ENCODE measurements at places on chromosomes 1 and 21.

DNA sequence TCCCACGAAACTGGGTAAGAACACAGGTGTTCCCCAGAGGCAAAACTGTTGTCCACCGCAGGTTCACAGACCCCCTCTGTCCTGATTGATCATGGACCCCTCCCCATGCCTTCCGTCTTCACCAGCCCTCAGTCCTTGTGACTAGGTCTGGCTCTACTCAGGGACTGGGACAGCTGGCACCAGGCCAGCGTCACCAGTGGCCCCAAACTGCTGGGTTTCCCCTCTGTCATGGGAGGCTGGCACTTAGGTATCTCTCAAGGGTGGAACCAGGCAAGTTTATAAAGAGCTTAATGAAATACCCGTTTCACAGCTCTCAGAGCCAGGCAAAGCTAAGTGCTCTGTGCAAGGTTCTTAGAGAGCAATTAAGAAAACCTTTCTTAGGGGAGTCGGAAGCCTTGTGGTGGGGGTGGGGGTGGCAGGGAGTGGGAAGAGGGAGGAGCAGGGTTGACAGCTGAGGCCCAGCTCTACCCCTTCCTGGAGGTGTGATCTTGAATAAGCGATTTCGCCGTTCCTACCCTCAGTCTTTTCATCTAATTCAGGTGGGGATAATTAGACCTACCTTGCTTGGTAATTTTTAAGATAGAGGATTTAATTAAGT, 35.0 kb upstream of the IFNLR1 start:
- no peak for DNase-seq

DNA sequence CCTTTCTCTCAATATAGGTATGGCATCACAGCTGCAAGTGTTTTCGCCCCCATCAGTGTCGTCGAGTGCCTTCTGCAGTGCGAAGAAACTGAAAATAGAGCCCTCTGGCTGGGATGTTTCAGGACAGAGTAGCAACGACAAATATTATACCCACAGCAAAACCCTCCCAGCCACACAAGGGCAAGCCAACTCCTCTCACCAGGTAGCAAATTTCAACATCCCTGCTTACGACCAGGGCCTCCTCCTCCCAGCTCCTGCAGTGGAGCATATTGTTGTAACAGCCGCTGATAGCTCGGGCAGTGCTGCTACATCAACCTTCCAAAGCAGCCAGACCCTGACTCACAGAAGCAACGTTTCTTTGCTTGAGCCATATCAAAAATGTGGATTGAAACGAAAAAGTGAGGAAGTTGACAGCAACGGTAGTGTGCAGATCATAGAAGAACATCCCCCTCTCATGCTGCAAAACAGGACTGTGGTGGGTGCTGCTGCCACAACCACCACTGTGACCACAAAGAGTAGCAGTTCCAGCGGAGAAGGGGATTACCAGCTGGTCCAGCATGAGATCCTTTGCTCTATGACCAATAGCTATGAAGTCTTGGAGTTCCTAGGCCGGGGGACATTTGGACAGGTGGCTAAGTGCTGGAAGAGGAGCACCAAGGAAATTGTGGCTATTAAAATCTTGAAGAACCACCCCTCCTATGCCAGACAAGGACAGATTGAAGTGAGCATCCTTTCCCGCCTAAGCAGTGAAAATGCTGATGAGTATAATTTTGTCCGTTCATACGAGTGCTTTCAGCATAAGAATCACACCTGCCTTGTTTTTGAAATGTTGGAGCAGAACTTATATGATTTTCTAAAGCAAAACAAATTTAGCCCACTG, 11.5 kb downstream of the HIPK1 start:
- DNase-seq = no peak

DNA sequence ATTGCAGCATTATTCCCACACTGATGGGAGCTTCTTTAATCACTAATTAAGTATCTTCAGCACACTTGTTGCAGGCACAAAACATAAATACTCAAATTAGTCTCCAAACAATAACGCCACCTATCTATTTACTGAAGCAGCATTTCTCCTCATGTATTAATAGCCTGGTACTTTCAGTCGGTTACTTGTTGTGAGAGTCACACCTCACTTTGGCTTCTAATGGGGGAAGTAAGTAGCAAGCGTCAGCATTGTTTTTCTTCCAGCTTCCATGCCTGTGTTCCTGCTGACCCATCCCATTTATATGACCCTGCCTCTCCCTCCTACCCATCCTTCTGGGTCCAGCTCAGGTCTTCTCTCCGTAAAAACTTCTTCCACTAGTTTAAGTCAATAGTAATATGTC, 31.9 kb upstream of the DENND1B start:
- no peak for DNase-seq

- no peak for DNase-seq
Observed at GRCh38 chr1:53190210-53190611, 6.4 kb upstream of the CPT2 start.

- no peak for DNase-seq
Observed at GRCh38 chr1:12643079-12643478, 806 bp upstream of the AADACL4 start.

GRCh38 chr1:109482791-109483671, 674 bp upstream of the ATXN7L2 start:
- no peak for DNase-seq

- no peak for DNase-seq
Observed at GRCh38 chr1:71640116-71640515, 559.3 kb upstream of the ZRANB2 start.

DNA sequence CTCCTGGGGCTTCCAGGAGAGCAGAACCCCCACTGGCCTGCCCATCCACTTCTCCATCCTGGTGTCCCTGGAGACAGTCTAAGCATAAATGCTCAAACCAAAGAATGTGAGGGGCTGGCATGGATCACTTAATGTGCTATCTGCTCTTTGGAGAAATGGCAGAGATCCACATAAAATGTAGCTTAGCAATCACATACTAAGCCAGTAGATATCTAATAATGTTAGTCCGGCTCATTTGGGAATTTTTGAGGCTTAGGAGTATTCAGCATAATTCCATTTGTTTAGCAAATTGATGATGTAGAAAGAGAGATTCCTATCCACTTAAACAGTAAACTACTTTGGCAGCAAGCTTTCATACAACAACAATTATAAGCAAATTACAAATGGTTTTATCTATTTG, 90.7 kb downstream of the TENT5C start:
- DNase-seq = no peak

DNA sequence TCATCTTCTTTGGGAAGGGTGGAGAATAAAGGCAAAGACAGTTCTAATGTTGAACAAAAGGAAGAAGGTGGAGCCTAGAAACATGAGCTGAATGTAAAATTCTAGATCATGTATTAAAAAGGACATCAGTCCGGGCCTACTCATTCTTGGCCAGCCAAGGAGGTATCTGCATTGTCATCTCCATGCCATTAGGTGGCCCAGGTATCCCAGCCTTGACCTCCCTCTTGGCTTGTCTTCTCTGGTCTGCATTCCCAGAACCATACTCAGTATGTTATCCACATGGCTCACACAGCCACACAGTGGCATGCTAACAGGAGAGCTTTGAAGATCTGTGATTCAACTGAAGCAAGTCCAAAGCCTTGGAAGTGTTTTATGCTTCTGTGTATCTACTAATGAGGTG, 369.8 kb upstream of the KAZN start:
- no peak for DNase-seq

DNA sequence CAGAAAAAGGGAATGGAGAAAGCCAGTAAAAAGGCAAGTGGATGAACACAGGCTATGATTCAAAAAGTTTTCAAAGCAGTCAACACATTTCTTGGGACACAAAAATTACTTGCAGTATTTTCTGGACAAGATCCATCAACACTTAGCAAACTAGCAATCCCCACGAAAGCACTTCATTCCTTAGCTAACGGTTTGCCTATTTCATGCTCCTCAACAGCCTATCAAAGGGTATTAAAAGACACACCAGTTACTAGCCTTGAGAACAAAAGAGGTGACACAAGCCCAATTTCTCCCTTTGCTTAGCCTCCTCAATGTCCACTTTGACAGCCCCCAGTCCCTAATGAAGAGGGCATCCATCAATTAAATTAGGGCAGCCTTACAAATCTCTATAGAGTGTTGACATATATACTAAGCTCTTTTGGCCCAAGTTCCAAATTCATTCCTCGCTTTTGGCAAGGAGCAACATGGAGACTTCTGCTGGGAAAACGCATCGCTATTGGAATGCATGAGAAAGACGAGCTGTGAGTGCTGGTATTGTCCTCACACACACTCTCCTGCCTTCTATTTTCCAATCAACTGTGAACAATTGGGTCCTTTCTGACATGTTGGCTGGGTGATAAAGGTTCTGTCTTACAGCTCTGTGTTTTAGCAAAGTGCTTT, 180.0 kb downstream of the TNR start:
- no peak for DNase-seq

DNA sequence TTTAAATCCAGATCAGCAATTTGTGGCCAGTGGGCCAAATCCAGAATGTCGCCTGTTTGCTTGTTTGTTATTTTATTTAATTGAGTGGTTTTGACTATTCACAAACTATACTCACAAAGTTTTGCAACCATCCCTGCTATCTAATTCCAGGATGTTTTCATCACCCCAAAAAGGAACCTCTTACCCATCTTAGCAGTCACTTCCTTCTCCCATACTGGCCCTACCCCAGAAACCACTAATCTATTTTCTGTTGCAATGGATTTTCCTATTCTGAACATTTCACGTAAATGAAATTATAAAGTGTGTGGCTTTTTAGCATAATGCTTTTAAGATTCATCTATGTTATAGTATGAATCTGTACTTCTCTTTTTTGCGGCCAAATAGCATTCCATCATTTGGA, 41.3 kb downstream of the WDTC1 start:
- no peak for DNase-seq

- no peak for DNase-seq
Observed at GRCh38 chr1:109826930-109827349, 63.2 kb upstream of the EPS8L3 start.

DNA sequence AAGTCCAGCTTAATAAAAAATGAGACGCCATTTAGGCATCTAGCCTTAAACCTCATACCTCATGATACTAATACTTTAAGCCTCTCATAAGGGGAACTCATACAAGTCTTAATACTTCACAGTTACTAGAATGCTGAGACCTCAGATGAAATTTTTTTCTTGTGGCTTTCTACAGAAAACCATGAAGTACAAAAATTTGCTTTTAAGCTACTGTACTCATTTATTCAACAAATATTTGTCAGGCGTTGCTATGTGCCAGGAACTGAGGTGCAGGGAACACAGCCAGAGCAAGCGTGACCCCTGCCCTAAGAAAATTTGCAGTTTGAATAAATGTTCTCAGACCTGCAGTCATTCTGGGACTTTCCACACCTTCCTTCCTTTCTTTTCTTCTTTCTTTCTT, 150.6 kb downstream of the MRPL39 start:
- no peak for DNase-seq

GRCh38 chr1:221768444-221769066, 26.7 kb upstream of the DUSP10 start:
- no peak for DNase-seq

GRCh38 chr1:189929501-189930099, 548.1 kb downstream of the BRINP3 start:
- no peak for DNase-seq

GRCh38 chr1:53082826-53083455, 20.9 kb downstream of the PODN start:
- DNase-seq = no peak

DNA sequence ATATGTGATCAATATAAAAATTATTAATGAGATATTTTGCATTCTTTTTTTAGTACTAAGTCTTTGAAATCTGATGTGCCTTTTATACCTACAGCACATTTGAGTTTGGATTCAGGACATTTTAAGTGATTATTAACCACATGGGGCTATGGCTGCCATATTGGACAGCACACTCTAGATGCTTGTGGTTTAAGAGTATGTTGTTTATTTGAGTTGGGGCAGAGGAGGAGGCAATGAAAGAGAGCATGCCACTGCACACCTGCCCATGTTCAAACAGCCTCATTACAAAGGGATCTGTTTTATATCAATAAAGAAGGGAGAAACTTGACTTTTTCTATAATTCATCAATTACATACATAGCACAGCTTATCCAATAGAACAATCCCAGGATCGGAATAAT, 99.4 kb upstream of the EDEM3 start:
- no peak for DNase-seq

GRCh38 chr1:209103092-209103491, 480.4 kb upstream of the CAMK1G start:
- no peak for DNase-seq

GRCh38 chr1:116208136-116208535, 96.9 kb downstream of the MAB21L3 start:
- no peak for DNase-seq

GRCh38 chr1:207810606-207811295, 58.9 kb downstream of the CD46 start:
- DNase-seq = no peak

DNA sequence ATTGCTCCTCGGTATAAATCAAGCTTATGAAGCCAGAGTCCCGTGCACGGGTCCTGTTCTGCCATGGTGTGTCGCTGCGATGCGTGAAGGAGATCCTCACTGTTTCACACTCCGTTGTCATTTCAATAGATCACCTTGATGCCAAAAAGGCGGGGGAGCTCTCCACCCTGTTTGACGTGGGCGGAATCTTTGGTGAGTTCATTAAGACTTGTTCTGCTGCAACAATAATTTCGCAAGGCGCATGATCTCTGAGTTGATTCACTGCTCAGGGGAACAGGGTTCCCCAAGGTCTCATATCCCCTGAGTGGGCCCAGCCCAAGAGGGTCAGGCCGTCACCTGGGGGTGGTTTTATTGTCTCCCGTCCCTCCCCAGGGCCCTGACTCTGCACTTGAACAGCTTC, 50.0 kb downstream of the SLC37A1 start:
- no peak for DNase-seq

GRCh38 chr1:235929216-235929615, 62.5 kb upstream of the LYST start:
- no peak for DNase-seq

DNA sequence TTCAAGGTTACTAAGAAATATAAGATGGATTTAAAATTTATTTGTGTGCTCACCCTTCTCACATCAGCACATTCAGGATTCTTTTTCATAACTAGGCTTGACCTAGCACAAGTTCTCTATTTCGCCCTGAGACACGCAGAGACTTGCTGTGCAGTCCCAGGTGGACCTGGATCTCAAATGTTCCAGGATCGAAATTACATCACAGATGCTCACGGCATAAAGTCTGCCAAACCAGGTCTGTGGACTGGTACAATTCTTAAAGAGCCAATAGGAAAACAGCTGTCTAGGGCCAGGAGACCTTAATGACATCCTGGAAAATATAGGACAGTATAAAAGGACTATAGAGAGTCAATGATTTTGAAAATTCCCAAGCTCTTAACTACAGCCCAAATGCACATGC, 2.2 kb downstream of the PGBD5 start:
- DNase-seq = no peak

DNA sequence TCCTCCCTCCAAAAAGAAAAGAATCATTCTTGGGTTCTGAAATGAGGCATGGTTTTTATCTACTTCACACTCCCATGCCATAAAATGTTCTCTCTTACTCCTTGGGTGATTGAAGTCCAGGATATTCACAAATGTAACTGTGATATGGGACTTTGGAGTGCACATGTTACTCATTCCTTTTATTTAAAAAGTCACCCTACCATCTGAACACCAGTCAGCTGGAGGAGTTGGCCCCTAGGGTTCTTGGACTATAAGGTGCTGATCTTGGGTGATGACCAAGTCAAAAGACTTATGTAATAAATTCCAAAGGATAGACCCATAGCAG, 128.4 kb downstream of the CLIC6 start:
- DNase-seq = no peak

GRCh38 chr1:53076721-53077598, 14.9 kb downstream of the PODN start:
- no peak for DNase-seq
